Astrocyte of the spinal cord (primary cell): ENCODE measurements at places on chromosomes 4 and X.

- DNase-seq: no peak
Measured at GRCh38 chrX:4572691-4573090, 859.2 kb upstream of the PRKX start.

GRCh38 chrX:110396735-110397134 is 38.1 kb downstream of the RTL9 start:
- no peak for DNase-seq

- peak; percentile 54 for DNase-seq
Measured at GRCh38 chr4:147773261-147774184, 41.6 kb downstream of the ARHGAP10 start.

- DNase-seq: no peak
Measured at GRCh38 chr4:125642645-125643044, 327.9 kb downstream of the FAT4 start.

- DNase-seq: no peak
Measured at GRCh38 chrX:69031181-69031580, 134.1 kb downstream of the PJA1 start.

- DNase-seq: no peak
Measured at GRCh38 chr4:99209671-99210070, 9.4 kb downstream of the ADH6 start.
